ENCODE measurements at places on chromosomes 4 and X. TPM values are rescaled to one million over a fixed set of nuclear protein-coding genes. Genes with fewer than 3 reads are reported as not detected.

HS6ST2 gene
- total RNA-seq: not detected

ZNF630 gene
- total RNA-seq: 3.1 TPM

CLDN22 gene
- not detected for total RNA-seq

SLC6A8 gene
- 2.5 TPM for total RNA-seq

GRCh38 chr4:74013264-74013663, 14.8 kb upstream of the CXCL5 start:
- H3K4me1 ChIP-seq: no peaks in the 10 kb centered on the region
- no peaks in the 10 kb centered on the region for H3K27me3 ChIP-seq
- no peak overlapping the region for H3K27ac ChIP-seq
- no peaks in the 10 kb centered on the region for H3K36me3 ChIP-seq
- no peak for DNase-seq

- H3K4me1 ChIP-seq: no peaks in the 10 kb centered on the region
- no peak overlapping the region for H3K4me3 ChIP-seq
- H3K27ac ChIP-seq: no peak overlapping the region
- no peak for DNase-seq
- H3K27me3 ChIP-seq: no peaks in the 10 kb centered on the region
Observed at GRCh38 chr4:2647403-2648158, 108.6 kb downstream of the TNIP2 start.

GRCh38 chrX:38192007-38192810, 28.5 kb downstream of the SRPX start:
- H3K4me3 ChIP-seq: no peak overlapping the region
- H3K27me3 ChIP-seq: no peaks in the 10 kb centered on the region
- no peak for DNase-seq
- H3K36me3 ChIP-seq: no peaks in the 10 kb centered on the region
- H3K27ac ChIP-seq: no peak overlapping the region

- no peaks in the 10 kb centered on the region for H3K27me3 ChIP-seq
- no peaks in the 10 kb centered on the region for H3K36me3 ChIP-seq
- peaks cover 21% of the 10 kb centered on the region for H3K4me1 ChIP-seq
- peak overlapping the region; percentile 80 for H3K4me3 ChIP-seq
Observed at GRCh38 chr4:16227462-16227868, 1.2 kb upstream of the TAPT1 start.

GRCh38 chr4:76952656-76953582, 3.4 kb downstream of the SEPTIN11 start:
- peaks cover 15% of the 10 kb centered on the region for H3K4me1 ChIP-seq
- H3K27ac ChIP-seq: no peak overlapping the region
- no peaks in the 10 kb centered on the region for H3K36me3 ChIP-seq
- H3K27me3 ChIP-seq: no peaks in the 10 kb centered on the region
- no peak overlapping the region for H3K4me3 ChIP-seq

GRCh38 chr4:8177552-8177951, 18.9 kb upstream of the ABLIM2 start:
- H3K36me3 ChIP-seq: no peaks in the 10 kb centered on the region
- no peak overlapping the region for H3K27ac ChIP-seq
- H3K4me3 ChIP-seq: no peak overlapping the region
- no peaks in the 10 kb centered on the region for H3K27me3 ChIP-seq
- H3K4me1 ChIP-seq: peaks cover 2% of the 10 kb centered on the region
- DNase-seq: no peak

DNA sequence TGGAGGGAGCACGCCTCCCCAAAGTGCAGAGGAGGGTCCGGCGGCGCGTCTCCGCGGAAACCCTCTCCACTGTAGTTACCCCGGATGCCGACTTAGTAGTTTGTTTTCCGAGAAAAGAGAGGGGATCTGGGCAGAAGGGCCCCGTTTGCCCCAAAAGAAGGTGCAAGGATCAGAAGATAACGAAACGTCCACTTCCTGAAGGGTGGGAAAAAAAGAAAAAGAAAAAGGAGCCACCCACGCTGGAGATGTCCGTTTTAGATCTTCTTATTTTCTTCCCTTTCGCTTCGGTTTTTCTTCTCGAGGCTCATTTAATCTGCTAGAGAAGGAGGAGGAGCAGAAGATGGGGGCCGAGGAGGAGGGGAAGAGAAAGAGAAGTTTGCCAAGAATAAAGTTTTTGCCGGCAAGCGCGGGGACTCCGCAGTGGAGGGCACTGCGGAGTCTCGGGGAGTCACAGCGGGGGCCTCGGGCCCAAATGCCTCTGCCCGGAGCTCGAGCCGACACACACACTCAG, 517 bp downstream of the LEF1 start:
- no peak overlapping the region for H3K27ac ChIP-seq
- H3K27me3 ChIP-seq: peaks cover 41% of the 10 kb centered on the region
- H3K36me3 ChIP-seq: no peaks in the 10 kb centered on the region
- no peak for DNase-seq
- peaks cover 54% of the 10 kb centered on the region for H3K4me1 ChIP-seq

GRCh38 chrX:42754603-42755002, 23.4 kb downstream of the PPP1R2C start:
- no peaks in the 10 kb centered on the region for H3K27me3 ChIP-seq
- H3K27ac ChIP-seq: no peak overlapping the region
- no peaks in the 10 kb centered on the region for H3K4me1 ChIP-seq
- no peak overlapping the region for H3K4me3 ChIP-seq
- DNase-seq: no peak
- no peaks in the 10 kb centered on the region for H3K36me3 ChIP-seq

- H3K27ac ChIP-seq: no peak overlapping the region
- no peaks in the 10 kb centered on the region for H3K36me3 ChIP-seq
- H3K4me1 ChIP-seq: no peaks in the 10 kb centered on the region
Observed at GRCh38 chr4:79421483-79421882, 13.5 kb upstream of the GK2 start.

DNA sequence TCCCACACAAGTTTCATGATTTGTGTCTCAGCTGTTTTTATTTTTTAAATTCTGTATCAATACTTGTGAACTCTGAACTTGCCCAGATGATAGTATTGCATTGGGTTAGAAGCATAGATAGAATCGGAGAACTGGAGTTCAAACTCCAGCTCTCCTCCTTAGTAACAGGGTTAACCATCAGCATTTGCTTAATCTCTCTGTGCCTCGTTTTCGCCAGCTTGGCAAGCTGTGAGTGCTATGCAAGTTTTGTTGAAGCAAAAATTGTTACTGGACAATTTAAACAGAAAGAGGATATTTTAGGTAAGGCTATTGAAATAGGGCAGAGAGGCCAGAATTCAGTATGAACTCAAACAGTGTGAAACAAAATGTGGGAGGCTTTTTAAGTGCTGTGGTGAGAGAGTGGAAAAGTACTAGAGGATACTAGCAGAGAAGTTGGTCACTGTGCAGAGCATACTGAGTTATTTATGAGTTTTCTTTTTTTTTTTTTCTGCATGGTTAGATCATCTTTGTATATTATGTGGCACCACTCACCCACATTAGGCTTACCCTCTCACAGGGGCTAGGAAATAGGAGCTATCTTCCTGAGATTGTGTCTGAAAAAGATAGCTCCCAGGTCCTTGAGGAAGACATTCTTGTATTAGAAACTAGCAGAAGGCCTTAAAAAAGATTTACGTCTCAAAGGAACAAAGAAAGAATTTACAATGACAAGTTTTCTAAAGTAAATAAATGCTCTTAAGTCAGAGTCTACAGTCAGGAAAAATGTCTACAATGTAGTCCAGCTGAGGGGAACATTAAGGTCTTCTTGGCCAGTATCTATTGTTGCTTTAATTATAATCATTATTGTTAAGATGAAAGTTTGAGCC, 1126.6 kb downstream of the FAT4 start:
- no peak for DNase-seq
- H3K27me3 ChIP-seq: no peaks in the 10 kb centered on the region
- no peaks in the 10 kb centered on the region for H3K36me3 ChIP-seq
- H3K4me3 ChIP-seq: no peak overlapping the region
- H3K4me1 ChIP-seq: no peaks in the 10 kb centered on the region

GRCh38 chrX:103310555-103311398, at the start of gene BEX2:
BEX2 (minus strand) TSS chrX:103310990; CDS start chrX:103309976, 1,014 bp downstream.
- peak within 1 kb of the TSS; percentile 50 for H3K4me3 ChIP-seq
- peak within 1 kb of the TSS; percentile 53 for H3K27ac ChIP-seq
- peaks cover 7% of the 10 kb centered on the region for H3K4me1 ChIP-seq

DNA sequence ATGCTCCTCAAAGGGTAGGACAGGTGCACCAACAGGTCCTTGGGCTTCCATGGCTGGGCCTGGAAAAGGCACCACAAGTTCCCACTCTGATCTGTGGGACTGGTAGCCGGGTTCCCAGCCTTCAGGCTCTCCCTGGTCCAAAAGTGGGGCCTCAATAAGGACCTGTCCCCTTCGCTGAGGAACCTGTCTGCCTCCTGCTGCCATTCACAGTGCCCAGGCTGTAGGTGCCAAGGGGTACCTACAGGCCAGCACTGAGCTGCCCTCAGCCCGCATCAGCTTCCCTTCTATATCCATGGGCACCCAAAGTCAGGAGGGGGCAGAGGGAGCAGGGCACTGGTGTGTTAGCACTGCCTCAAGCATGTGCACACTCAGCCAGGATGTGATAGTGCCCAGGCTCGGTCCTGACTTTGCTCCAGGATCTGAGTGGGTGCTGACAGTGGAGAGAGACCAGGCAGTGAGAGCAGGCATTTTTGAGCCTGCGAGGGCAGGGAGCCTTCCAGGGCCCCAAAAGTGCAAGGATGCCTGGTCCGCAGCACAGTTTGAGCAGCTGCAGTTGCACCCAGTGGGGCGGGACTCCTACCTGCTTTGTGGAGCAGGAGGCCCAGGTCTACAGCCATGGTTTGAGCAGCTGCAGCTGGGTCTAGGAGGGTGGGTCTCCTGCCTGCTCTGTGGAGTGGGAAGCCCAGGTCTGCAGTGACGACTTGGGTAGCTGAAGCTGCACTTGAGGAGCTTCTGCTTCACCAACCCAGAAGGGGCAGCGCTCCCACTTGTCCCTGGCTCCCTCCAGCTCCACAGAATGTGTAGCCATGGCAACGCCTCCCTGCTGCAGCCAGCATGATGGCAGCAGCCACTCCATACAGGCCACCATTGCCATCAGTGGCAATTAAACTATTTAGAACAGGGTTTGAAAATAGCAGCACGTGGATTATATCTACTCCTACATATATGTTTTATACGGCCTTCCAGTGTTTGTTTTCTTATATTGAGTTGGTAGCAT, 376.4 kb downstream of the KCTD8 start:
- no peak overlapping the region for H3K27ac ChIP-seq
- H3K4me1 ChIP-seq: no peaks in the 10 kb centered on the region
- no peaks in the 10 kb centered on the region for H3K36me3 ChIP-seq
- no peak overlapping the region for H3K4me3 ChIP-seq
- no peaks in the 10 kb centered on the region for H3K27me3 ChIP-seq

DNA sequence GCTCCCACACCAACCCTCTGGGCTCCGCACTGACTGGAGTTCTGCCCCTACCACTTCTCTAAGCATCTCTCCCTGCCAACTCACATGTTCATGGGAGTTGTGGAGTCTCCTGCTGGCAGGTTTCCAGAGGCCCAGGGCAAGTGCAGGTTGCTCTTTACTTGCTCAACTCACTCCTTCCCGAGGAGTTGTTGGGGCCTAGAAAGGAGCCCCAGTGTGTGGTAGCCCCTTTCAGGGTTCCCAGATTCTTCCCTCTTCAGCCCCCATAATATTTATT, 52.5 kb downstream of the POF1B start:
- H3K27me3 ChIP-seq: no peaks in the 10 kb centered on the region
- no peak for DNase-seq
- no peak overlapping the region for H3K4me3 ChIP-seq
- H3K27ac ChIP-seq: no peak overlapping the region
- H3K4me1 ChIP-seq: no peaks in the 10 kb centered on the region

Data from natural killer cell (primary cell).